Suppressor macrophage (primary cell): ENCODE measurements at places on chromosomes 7 and 10.
A peak's percentile ranks its signal among the peaks of the same experiment; 100 is the strongest.

DNA sequence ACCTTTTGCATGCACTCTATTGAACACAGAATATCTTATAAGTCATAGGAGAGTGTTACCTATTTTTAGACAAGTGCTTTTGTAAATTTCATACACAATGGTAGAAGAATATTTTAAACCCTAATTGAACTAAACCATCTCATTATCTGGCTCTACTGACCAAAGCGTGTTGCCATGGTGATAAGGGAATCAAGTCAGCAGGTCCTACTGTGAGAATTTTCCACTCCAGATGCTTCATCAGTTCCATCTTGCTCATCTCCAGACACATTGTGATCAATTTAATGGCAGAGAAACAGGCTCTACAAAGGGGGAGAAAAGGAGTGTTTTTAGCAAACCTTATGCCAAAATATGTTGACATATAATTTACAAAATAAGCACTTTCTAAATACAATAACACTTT lies 621.9 kb upstream of the GHITM start:
- no peak for DNase-seq

- no peak for DNase-seq
Measured at GRCh38 chr10:58348571-58349033, 13.8 kb downstream of the UBE2D1 start.

DNA sequence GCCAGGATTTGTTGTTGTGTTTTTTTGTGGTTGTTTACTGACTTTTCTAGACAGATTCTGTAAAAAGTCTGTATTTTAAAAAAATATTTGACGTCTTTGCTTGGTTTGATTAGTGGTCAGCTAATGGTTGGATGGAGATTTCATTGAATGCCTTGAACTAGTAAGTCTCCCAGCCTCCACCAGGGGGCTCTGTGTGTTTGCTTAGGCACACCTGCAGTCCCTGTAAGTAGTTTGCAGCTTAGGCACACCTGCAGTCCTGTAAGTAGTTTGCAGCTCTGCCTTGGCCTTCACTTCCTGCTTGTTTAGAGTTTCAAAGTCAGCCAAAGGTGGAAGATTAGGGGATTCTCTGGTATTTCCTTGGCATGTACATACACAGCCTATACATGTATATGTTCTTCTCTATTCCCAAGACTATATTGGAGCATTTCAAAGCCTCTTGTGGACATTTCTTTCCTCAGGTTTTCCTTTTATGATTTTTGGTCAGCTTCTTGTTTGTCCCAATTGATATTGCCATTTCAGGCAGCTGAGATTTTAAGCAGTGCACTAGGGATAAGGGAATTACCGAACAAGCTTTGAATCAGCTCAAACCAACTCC lies 101.6 kb downstream of the CCSER2 start:
- peak; percentile 73 for DNase-seq

DNA sequence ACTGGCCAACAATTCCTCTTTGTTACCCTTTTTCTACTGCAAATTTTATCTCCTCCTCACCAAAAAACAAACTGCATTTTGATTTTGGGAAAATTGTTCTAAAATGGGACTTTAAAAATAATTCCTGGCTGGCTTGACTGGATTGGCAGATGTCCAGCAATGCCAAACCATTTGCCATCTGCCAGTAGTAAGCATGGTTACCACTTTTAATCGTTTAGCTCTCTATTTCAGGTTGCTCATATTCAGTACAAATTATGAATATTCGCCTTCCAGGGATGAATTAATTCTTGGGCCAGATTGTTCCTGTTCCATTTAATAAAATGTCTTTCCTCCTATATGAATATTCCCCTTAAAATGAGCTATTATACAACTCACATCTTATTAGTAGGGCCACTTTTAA lies 35.7 kb downstream of the SMNDC1 start:
- DNase-seq, result no peak
